Dorsolateral prefrontal cortex (tissue), 122 donors: ENCODE measurements at places on chromosomes 6 and 20.
A peak's percentile ranks its signal among the peaks of the same experiment; 100 is the strongest.

GRCh38 chr6:113671421-113671820 is 185.7 kb upstream of the MARCKS start:
- no peak for DNase-seq

GRCh38 chr6:135451617-135452190 is 45.8 kb downstream of the AHI1 start:
- no peak for DNase-seq

DNA sequence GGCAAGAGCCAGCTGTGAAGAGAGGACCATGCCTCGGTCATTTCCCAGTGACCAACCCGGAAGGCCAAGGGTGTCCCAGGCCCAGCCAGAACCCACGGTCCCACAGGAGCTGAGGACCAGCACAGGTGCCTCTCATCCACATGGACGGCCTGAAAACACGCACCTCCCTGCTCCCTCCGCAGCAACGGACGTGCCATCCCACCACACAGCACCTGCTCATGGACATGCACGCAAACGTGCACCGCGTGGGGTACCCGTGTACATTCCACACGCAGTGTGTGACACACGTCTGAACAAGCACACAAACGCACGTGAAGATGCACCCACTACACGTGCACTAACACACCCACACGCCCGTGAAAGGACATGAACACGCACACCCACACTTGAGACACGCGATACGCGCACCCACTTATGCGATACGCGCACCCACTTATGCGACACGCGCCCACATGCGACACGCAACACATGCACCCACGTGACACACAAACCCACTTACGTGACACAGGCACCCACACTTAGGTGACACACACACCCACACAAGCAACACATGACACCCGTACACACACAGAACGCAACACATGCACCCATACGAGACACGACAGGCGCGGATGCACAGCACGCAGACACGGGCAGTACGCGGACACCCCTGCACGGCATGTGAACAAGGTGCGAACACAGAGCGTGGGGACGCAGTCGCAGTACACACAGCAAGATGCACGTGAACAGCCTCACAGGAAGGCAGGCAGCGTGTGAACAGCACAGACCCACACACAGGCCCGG is 30.1 kb downstream of the LAMA5 start:
- DNase-seq: no peak

- DNase-seq: no peak
Observed at GRCh38 chr20:38075161-38075998, 41.8 kb downstream of the RPRD1B start.

DNA sequence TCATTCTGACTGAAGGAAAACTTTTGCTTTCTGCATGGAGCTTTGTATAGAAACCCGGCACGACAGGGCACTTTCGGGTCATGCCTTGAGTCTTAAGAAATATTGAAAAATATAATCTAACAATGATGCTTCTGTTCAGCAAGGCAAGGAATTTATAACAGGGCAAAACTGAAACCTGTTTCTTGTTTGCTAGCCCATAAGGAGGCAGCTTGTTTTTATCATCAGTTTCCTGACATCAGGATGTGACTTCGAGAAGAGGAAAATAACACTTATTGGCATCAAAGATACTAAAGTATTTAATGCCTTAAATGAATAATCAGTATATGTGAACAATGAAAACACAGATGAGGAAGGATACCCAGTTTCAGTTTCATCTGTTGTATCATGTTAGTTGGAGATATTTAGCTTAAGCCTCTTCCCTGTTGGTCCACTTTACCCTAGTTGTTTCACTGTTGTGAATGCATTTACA is 146.5 kb downstream of the CDKAL1 start:
- DNase-seq: no peak

DNA sequence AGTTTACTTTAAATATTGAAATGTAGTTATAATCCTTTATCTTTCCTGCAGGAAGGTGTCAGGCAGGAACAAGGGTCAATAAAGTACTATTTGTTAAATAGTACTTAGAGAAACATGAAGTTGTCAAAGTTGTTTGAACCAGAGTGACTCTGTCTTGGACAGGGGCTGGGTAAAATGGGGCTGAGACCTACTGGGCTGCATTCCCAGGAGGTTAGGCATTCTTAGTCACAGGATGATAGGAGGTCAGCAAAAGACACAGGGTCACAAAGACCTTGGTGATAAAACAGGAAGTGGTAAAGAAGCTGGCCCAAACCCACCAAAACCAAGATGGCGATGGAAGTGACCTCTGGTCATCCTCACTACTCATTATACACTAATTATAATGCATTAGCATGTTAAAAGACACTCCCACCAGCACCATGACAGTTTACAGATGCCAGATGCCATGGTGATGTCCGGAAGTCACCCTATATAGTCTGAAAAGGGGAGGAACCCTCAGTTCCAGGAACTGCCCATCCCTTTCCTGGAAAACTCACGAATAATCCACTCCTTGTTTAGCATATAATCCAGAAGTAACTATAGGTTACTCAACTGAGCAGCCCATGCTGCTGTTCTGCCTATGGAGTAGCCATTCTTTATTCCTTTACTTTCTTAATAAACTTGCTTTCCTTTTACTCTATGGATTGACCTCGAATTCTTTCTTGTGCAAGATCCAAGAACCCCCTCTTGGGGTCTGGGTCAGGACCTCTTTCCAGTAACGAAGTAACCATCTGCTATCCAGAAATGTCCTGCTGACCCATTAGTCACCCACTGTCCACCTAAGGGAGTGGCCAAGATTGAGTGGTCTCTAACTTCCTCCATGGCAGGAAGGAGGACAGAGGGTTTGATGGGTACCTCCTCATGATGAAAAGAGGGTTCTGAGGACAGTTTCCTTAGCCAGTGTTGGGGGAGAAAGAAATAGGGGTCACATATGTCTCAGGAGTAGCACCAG is 19.6 kb downstream of the SLC22A2 start:
- no peak for DNase-seq

DNA sequence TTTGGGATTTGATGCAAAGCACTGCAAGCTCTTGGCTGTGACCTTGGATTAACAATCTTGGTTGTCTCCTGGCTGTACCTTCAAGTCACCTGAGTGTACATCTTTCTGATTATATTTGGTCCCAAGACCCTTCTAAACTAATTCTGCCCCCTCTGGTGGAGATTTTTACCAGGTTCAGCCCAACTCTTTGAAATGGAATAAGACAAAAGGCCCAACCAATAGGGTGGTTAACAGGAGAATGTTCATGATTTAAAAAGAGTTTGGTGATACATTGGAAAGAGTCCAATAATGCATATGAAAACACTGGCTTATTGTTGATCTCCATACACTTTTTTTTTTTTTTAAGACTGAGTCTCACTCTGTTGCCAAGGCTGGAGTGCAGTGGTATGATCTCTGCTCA is 77.5 kb upstream of the CD83 start:
- no peak for DNase-seq

DNA sequence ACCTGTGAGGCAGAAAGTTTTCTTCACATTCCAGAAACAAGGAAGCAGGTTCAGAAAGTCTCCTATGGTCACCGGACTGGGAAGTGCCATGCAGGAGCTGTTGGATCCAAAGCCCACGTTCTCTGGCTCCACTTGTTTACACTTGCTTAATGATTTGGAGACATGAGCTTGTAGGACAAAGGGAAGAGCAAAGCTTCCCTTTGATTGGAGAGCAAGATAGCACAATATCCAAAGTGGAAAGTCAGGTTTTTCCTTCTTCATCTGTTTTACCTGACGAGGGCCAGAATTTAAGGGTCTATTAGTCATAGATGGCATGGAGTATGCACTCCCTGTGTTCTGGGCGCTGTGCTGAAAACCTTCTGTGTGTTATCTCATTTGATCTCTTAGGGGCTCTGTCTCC is 81.2 kb downstream of the PDE7B start:
- DNase-seq: no peak

DNA sequence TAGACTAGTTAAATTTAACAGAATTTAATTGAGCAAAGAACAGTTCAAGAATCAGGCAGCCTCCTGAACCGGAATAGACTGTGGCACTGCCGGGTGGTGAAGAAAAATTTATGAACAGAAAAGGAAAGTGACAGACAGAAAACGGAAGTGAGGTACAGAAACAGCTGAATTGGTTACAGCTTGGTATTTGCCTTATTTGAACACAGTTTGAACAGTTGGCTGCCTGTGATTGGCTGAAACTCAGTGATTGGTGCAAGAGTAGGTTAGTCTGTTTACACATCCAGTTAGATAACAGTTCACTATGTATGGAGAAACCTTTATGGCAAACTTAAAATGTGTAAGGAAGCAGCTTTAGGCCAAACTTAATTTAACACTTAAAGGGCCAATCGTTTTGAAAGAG is 116.0 kb upstream of the CITED2 start:
- no peak for DNase-seq

GRCh38 chr6:14120546-14120945 is 3.0 kb downstream of the CD83 start:
- no peak for DNase-seq

- no peak for DNase-seq
Observed at GRCh38 chr6:112938650-112939049, 591.5 kb downstream of the RFPL4B start.

GRCh38 chr20:63053432-63054102 is 46.8 kb upstream of the BHLHE23 start:
- DNase-seq: peak; percentile 16

GRCh38 chr6:4316867-4317400 is 181.6 kb upstream of the ECI2 start:
- DNase-seq: no peak

GRCh38 chr6:116287689-116288282 is 8.1 kb upstream of the TSPYL1 start:
- no peak for DNase-seq

DNA sequence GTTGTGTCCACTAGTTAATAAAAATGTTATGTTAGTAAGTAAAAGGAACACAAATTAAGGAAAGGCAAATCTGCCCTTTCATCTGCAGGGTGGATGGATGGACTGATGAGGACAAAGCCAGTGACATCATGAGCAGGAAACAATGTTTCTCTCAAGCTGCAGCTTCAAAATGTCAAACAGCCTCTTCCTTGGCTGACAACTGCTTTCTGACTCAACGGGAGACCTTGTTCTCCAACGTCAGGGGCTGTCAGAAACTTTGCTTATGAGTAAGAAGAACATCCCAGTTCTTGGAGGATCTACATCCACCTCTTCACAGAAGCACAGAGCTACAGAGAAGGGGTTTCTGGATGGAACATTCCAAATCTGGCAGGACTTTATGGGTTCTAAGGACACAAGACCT is 6.0 kb downstream of the CST2 start:
- no peak for DNase-seq

DNA sequence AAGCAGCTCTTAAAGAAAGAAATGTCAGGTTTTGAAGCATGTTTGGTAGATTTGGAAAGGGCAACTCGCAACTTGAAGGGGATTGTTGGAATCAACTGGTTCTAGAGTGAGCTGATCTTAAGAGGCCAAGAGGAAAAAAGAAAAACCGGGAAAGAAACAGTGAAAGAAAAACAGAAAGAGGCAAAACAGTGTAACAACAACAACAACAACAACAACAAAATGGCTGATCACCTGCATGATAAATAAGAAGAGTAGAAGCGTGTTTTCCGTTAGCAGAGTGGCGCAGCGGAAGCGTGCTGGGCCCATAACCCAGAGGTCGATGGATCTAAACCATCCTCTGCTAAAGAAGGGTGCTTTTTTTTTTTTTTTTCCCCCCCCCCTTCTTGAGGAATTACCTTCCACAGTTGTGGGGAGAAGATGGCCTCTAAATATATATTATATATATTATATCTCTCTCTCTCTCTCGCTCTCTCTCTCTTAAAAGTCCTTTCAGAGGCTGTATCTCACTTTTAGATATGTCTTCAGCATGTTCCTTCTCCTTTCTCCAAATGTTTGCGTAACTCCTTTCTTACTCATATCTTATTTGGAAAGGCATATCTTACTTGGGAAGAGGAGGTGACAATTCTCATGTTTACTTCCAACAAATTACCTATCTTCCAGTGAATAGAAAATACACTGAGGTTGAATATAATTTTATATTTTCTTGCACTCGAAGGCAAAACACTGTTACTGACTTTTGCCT is 134.4 kb downstream of the OR2B2 start:
- DNase-seq: no peak

- DNase-seq: no peak
Observed at GRCh38 chr20:47118641-47119040, 224.0 kb downstream of the EYA2 start.

DNA sequence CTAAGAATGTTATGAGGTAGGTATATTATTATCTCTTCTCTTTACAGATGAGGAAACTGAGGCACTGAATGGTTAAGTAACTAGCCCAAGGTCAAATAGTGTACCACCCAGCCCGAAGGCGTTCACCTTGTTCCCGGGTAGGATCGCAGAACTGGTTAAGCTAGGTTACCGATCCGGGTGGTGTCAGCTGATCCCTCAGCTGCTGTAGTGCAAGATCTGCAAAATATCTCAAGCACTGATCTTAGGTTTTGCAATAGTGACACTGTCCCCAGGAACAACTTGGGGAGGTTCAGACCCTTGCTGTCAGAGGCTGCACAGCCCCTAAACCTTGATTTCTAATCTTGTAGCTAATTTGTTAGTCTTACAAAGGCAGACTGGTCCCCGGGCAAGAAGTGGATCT is 28.1 kb downstream of the SLC52A3 start:
- no peak for DNase-seq

GRCh38 chr6:117951783-117952182 is 44.7 kb downstream of the SLC35F1 start:
- DNase-seq: no peak
